ENCODE measurements at places on chromosomes 7 and 10. TPM values are rescaled to one million over a fixed set of nuclear protein-coding genes. Genes with fewer than 3 reads are reported as not detected.

Gene EXOC4
- 187 TPM for total RNA-seq

Gene REEP3
- total RNA-seq: 50.4 TPM

Gene PGAM2
- total RNA-seq: 0.17 TPM

Gene FAM149B1
- 44.3 TPM for total RNA-seq

Gene CACNB2
- 1.2 TPM for total RNA-seq

Gene CFAP69
- total RNA-seq: 5.5 TPM

Gene TMEM225B
- 0.50 TPM for total RNA-seq

Gene ARHGEF35
- 2.8 TPM for total RNA-seq

Gene STEAP4
- 1.7 TPM for total RNA-seq

Gene PODXL
- 1.2 TPM for total RNA-seq

Gene MUC12
- total RNA-seq: 0.87 TPM
